Activated T-cell treated with anti-CD3 and anti-CD28 coated beads, Interleukin-2, amount 50 U/mL, for 1 hour (primary cell): ENCODE measurements at places on chromosomes 1 and 21.

DNA sequence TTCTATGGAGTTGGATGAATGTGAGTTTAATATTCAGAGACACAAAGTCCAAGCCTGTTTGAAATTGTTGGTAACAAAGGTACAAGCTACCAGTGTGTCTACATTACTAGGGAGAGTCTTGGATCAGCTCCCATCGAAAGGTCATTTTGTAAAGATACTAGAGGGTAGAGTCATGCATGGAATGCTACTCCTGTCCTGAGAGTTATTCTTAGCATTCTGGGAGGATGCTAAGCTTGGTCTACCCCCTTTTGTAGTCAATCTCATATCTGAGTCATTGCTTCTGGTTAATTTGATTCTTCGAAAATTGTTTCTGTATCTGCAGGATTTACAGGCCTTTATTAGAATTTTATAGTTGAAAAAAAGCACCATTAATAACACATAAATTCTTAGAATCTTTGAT is 240.2 kb downstream of the ST6GALNAC3 start:
- no peak for DNase-seq

GRCh38 chr1:24991697-24992096 is 61.6 kb upstream of the RUNX3 start:
- DNase-seq = no peak

GRCh38 chr1:26284597-26285347 is 4.9 kb downstream of the SH3BGRL3 start:
- peak; percentile 88 for DNase-seq

GRCh38 chr21:41156142-41156541 is 11.8 kb upstream of the BACE2 start:
- DNase-seq = no peak

GRCh38 chr1:228376262-228376628 is 30.4 kb downstream of the TRIM11 start:
- no peak for DNase-seq

GRCh38 chr1:115529216-115529897 is 112.4 kb upstream of the VANGL1 start:
- no peak for DNase-seq

DNA sequence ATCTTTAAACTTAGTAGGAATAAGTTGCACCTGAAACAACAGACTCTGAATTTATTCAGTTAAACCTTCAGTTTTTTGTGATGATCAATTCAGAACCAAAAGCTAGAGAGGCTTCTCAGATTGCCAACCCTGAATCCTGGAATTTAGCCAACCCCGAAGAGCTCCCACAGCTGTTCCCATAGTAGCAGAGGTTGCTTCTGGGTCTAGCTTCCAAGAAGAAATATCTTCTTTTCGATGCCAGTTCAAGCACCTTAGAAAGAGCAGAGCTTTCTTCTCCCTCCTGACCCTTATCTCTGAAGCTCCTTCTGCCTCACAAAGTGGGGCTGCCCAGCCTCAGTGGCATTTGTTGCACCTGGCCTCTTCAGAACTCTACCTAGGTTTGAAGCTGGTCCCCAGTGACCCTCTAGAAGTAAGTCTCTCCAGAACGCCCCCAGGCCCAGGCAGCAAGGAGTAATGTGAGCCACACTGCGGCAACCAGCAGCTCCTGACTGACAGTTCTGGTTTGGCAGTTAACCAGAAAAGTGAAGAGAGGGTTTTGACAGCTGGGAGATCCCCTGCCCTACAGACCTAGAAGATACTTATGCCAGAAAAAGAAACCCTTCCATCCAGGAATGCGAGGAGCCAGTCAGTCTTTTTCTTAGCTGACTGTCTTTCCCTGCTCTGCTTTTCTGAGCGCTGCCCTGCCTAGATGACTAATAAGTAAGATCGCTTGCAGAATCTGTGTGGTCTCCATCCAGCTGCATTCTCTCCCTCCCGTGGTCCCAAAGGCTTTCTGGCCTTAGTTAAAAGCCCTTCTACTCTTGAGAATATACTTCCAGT is 165.9 kb downstream of the ADGRL4 start:
- no peak for DNase-seq

- no peak for DNase-seq
Observed at GRCh38 chr1:184191181-184191621, 139.7 kb downstream of the TSEN15 start.
